Left colon (tissue), 2 donors: ENCODE measurements at places on chromosomes 3 and 15. TPM values are rescaled to one million over a fixed set of nuclear protein-coding genes. Genes with fewer than 3 reads are reported as not detected.

Gene EXD1
- not detected for total RNA-seq

Gene TM6SF1
- total RNA-seq, result 2.0 TPM

Gene ALDH1A2
- total RNA-seq, result 5.6 TPM

Gene ATP11B
- total RNA-seq, result 121 TPM

Gene WNT7A
- total RNA-seq, result not detected

Gene SAMMSON
- not detected for total RNA-seq

Gene NEK10
- 0.73 TPM for total RNA-seq

Gene CCDC54
- not detected for total RNA-seq

Gene TNFSF10
- total RNA-seq, result 94.2 TPM

Gene LCTL
- not detected for total RNA-seq

Gene GALK2
- total RNA-seq, result 38.5 TPM

Gene UQCC5
- 17.4 TPM for total RNA-seq

Gene CELSR3
- 1.4 TPM for total RNA-seq

Gene VWA5B2
- total RNA-seq, result 2.2 TPM

Gene BOC
- total RNA-seq, result 4.2 TPM

Gene GXYLT2
- 3.3 TPM for total RNA-seq

Gene SYNM
- 5.2 TPM for total RNA-seq

Gene CYP11A1
- 0.31 TPM for total RNA-seq

Gene TRIP4
- 34.2 TPM for total RNA-seq

Gene SLC9C1
- total RNA-seq, result 0.45 TPM

Gene VIPR1
- total RNA-seq, result 128 TPM

Gene BSN
- 0.25 TPM for total RNA-seq

Gene TRIM42
- not detected for total RNA-seq

Gene COPG1
- total RNA-seq, result 240 TPM

Gene THUMPD3
- 47.2 TPM for total RNA-seq

Gene MGA
- total RNA-seq, result 28.2 TPM

Gene REC114
- not detected for total RNA-seq

Gene AZI2
- total RNA-seq, result 58.0 TPM
